ENCODE measurements at places on chromosomes 12 and 14.

- DNase-seq = no peak
Observed at GRCh38 chr14:30641207-30641606, 19.1 kb downstream of the SCFD1 start.

- DNase-seq = no peak
Observed at GRCh38 chr14:31084385-31084784, 58.2 kb upstream of the STRN3 start.

DNA sequence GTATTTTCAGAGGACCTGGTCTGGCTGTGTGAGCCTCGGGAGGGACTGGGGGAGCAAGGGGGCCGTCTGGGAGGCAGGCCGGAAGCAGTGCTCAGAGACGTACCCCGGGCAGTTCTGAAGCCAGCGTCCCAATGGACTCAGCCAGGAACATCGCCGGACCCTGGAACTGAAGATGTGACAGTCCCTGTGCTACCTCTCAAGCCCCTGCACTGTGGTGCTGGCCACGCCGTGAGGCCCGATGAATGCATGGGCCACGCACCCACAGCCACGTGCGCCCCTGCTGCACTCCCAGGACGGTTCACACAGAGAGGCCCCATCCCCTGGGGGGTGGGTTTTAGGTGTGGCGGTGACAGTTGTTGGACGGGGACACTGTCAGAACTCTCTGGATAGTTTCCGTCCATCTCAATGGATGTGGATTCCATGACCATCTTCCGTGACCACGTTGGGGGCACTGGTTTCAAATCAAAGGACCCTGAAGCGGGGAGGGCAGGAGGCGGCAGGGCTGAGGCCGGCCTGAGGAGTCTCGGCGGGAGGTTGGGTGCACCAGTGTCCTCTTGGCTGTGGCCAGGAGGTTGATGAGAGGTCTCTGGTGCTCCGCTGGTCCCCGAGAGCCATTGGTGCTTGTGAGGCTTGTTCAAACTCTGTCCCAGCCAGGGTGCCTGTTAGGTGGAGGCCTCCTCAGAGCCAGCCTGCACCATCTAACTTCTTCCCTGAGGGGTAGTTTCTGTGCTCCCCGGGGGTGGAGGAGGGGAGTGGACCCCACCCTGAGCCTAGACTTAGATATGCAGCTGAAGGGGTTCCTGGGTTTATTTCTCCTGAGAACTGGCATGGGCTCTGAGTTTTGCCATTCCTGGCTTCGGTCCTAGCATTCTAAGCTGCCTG is 36.3 kb upstream of the TSPAN9 start:
- DNase-seq = no peak

GRCh38 chr14:75770635-75771034 is 109.6 kb downstream of the TTLL5 start:
- no peak for DNase-seq

DNA sequence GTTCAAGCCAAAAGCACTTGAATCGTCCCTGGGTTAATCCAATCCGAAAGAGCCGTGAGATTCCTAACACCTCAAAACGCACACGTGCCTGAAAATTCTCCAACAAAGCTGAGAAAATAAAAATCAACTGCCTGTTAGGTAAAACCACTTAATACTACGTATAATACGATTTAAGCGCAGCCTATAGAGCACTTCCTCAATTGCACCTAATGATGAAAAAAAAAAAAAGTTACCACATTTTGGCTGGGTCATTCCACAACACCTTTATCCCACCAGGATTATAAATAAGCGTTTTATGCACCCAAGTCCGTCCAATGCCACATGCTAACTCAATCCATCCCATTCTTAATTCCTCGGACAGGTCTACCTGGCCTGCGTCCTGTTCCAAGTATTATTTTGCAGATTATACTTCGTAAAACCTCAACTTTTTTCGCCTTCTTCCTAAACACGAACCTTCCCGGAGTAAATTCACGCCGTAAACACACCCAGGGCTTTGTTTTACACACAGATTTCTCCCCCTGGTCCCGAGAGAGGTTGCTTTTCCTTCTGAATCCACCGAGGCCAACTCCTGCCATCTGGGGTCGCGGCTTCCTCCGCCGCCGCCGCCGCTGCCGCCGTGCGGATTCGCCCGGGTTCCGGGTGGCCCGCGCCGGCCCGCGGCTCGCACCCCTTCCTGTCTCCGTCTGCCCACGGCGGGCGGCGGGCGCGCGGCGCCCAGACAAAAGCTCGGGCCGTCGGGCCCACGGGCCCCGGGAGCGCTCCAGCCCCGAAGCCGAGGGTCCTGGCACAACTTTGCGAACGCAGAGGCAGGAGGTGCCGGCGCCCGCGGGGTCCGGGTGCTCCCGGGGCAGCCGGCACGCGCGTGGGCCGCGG is 66.2 kb downstream of the RNF34 start:
- peak; percentile 11 for DNase-seq

GRCh38 chr14:103816991-103817390 is 30.4 kb downstream of the PPP1R13B start:
- no peak for DNase-seq

GRCh38 chr14:87461704-87462103 is 531.3 kb downstream of the GALC start:
- DNase-seq = no peak

DNA sequence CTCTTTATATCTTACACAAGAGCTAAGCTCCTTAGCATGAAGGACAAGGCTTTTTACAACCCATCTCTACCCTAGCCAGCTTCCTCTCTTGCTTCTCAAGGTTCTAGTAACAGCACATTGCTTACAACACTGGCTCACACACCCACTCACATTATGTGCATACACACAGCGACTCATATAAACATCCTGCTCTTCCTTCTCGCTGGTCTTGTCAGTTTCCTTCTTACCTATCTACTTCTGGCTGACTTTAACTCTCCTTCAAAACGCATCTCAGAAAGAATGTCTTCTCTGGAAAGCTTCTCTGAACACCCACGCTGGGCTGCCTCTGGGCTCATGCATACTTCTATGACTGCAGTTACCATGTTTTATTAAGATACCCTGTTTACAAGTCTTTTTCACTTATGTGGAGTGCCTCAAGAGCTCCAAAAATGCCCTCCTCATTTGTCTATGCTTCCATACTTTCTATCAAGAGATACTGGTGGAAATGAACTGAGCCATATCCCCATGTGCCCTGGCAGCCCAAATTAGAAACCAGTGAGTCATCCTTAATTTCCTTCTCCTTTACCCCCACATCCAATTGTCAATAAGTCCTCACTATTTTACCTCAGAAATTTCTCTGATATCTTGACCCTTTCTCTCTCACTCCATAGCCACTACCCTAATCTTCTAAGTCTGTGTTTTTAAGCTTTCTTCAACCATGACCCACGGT is 126.9 kb upstream of the KRAS start:
- DNase-seq = peak; percentile 25

DNA sequence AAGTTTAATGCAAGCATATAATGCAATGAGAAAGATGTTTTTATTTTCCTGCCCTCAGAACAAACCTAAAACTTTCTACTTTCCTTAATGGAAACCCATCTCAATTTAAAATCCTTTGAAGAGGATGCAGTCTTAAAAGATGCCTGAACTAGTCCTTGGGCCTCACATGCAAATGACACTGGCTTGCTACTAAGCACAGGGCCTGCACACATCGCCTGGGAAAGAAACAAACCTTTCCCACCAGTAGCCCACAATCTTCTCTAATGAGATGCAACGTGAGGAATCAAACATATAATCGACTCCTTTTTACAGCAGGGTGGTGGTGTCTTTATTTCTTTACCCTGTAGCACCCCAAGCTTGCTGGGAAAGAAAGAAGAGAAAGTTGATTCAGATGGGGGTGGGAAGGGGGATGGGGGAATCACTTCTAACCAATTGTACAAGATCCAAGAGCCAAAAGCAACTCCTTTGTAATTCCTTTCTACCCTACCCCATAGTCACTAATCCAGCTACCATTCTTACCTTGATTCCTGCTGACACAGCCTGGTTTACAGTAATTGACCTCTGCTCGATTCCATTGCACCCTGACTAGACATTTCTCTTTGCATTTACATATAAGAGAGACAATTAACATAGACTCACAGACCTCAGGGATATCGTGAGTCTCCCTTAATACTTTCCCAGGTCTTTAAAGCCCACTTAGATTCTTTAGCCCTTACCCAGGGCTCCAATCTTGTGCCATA is 69.5 kb upstream of the FERMT2 start:
- DNase-seq = no peak

DNA sequence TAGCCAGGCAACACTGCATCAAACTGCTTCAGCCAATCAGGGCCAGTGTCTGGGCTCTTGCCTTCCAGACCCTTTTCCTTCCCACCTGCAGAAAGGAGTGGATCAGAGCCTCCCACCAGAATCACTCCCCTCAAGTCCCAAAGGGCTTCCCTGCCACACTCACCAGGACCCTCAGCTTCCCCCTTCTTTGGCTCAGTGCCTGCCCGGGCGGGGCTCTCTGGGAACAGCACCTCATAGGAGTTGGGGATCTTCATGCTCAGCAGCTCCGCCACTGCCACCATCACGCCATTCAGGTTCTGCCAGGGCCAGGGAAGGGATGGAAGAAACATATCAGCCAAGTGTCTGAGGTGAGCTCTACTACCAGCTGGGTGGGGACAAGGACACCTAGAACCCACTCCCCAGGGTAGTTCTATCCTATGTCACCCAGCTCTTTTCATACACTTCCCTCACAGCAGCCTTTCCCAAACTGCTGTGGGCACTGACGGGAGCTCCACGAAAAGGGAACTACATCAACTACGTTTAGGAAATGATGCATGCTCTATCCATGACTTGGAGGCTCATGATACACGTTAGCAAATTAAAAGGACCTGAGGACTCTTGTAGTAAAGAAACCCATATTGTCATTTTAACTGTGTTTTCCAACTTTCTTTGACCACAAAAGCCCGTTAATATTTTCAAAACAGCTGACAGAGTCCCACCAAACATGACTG is 9.4 kb upstream of the PRKAG1 start:
- no peak for DNase-seq

- DNase-seq = no peak
Observed at GRCh38 chr12:88628856-88629509, 48.7 kb upstream of the KITLG start.

DNA sequence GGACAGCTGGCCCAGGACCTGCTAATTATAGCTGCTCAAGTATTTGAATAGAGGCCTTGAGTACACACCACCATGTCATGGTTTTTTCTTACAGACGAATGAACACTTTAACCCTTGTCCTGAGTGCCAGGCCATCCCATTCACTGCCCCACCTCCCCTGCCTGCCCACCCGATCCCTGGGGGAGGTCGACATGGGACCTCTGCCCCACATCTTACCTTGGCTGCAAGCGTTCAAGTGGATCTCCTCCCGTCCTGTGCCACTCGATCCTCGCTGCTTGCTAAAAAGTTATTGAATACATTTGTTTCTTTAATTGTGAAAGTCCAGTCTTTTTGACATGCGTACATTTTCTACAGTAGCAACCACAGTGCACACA is 10.3 kb downstream of the RTL1 start:
- no peak for DNase-seq

- peak; percentile 75 for DNase-seq
Observed at GRCh38 chr12:6914246-6914946, at the start of gene ENO2. Gene ENO2 (plus strand): TSS chr12:6914580. CDS start chr12:6915833, 1,253 bp downstream.

- no peak for DNase-seq
Observed at GRCh38 chr12:78916845-78917480, 52.4 kb downstream of the SYT1 start.

GRCh38 chr14:91911474-91912032 is 35.9 kb downstream of the FBLN5 start:
- DNase-seq = peak; percentile 9

DNA sequence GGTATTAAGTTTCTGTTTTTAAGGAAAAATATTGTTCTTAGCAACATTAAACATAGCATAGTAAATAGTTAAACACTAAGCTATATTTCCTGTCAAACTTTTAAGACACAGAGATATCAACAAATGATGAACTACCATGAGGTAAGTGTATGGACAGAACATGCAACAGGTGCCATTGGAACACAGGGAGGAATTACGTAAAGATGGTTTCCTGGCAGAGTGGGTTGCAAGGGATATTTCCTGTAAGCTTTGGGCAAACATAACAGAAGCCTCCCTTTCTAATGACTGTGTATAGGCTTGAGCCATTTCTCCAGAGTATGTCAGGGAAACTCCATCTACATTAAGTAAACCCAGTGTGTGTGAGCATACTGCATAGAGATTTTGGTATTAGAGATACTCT is 31.7 kb upstream of the HELB start:
- DNase-seq = no peak

GRCh38 chr14:95518045-95518751 is 1.7 kb upstream of the SYNE3 start:
- DNase-seq = no peak

DNA sequence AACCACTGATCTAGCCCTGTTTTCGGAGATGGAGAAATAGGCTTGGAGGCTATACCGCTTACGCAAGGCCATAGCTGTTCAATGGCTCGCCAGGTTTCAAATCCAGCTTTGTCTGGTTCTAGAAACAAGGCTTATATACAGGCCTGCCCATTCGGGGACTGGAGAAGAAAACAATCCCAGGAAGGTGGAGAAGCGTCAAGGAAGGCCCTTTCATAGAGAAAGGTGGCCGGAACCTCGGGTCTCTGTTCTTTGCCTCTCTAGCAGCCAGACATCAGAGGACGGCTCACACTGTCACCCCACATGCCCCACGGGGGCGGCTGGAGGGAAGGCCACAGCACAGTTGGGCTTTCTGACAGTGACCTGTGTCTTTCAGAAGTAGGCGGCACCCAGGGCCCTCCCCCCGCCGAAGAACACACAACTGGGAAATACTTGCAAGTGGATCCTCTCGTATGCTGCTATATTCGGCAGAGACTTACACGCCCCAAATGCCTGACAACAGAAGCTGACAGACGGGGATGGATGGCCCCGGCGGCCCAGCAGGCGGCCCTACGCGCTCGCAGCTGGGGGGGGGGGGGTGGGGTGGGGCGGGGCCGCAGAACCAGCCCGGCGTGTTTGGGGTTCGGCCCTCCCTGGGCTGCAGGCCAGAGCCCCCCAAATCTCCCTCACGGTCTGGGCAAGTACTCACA is 4.5 kb upstream of the SETD1B start:
- DNase-seq = no peak

- DNase-seq = no peak
Observed at GRCh38 chr14:90381999-90382451, 14.8 kb upstream of the CALM1 start.

- DNase-seq = no peak
Observed at GRCh38 chr12:65918021-65918420, 93.7 kb downstream of the HMGA2 start.

DNA sequence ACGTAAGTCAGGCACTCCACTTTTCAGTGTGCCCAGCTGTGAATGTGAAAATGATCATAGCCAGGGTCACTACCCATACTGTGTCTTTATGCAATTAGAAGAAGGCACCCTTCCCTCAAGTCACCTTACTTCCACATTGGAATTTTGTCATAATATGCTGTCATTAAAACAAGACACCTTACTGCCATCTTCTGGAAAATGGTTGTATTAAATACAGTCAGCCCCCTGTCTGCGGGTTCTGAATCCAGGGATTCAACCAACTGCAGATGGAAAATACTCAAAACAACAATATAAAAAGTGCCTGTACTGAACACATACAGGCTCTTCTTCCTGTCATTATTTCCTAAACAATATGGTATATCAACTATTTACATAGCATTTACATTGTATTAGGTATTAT is 70.2 kb upstream of the TBX5 start:
- no peak for DNase-seq
